ENCODE measurements at places on chromosomes 4 and X.

DNA sequence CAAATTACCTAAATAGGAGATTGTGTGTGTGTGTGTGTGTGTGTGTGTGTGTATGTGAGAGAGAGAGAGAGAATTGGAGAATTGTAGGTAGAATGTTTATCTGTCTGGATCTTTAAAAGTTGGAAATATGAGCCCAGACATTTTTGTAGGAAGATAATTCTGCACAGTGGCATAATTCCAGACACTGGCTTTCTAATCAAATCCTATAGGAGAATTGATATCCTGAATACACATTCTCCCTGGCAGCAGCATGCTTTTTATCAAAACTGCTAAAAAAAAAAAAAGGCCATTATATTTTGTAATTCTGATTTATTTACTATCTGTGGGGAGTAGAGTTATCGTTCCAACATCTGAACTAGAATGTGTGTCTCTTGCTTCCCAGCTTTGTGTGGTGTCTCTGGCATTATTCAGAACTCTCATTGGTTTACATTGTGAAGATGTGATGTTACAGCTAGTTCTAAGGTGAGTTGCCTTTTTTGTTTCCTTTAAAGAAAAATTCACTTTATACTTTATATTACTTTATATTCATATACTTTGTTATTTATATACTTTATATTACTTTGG, 122.4 kb downstream of the GATB start:
- no peak for DNase-seq

GRCh38 chr4:147310312-147310711, 170.6 kb upstream of the EDNRA start:
- DNase-seq, result no peak

GRCh38 chr4:40991908-40992307, 222.4 kb downstream of the APBB2 start:
- DNase-seq, result no peak

DNA sequence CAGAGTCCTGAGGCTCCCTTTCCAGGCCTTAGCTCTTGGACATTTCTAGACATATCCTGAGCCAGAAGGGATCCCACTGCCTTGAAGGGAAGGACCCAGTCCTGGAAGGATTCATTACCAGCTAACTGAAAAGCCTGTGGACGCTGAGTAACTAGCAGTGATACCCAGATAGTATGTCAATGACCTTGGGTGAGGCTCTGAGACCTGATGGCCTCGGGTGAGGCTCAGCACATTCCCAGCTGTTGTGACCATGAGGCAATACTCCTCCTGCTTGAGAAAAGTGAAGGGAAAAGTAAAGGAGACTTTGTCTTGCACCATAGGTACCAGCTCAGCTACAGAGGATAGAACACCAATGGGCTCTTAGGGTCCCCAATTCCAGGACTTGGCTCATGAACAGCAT, 268.1 kb downstream of the DKK2 start:
- no peak for DNase-seq

- DNase-seq, result no peak
Observed at GRCh38 chrX:68647156-68647957, at the start of gene STARD8. STARD8 (plus strand) TSS chrX:68647666; CDS start chrX:68647883, 217 bp downstream.

- DNase-seq, result no peak
Observed at GRCh38 chr4:163063891-163064290, 102.8 kb downstream of the NAF1 start.

- DNase-seq, result no peak
Observed at GRCh38 chr4:134260126-134260525, 58.5 kb upstream of the PABPC4L start.
